ENCODE measurements at places on chromosomes 7 and 10.
A peak's percentile ranks its signal among the peaks of the same experiment; 100 is the strongest.

- no peak for DNase-seq
These were observed 275.6 kb upstream of the FOXK1 start for GRCh38 chr7:4406288-4407058.

DNA sequence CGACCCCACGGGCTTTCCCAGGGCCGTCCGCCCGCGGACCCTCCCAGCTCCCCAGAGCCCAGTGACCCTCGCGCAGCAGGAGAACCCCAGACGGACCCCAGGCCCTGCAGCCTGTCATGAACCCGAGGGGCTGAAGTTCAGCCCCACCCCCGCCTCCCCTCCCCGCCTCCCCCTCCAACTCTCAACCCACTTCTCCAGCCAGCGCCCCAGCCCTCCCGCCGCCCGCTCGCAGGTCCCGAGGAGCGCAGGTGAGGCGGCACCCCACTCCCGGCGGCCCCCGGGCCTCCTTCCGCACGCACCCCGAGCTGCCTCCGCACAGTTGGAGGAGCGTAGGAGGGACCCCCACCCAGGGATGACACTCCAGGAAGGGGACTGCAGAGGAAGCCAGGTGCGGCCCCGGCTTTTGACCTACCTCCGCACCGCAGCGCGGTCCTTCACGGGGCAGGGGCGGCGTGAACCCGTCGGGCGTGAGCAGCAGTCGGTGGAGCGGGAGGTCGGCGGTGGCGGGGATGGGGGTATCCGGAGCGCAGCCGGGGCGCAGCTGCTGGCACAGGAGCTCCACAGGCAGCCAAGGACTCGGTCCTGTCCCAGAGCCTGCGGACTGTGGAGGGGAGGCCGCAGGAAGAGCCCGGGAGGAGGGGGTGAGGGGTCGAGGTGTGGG is at the start of gene TMEM176A:
TMEM176A (plus strand) TSS at position 189 of the 661 bp plus-strand sequence. CDS start 782 bp downstream, outside the sequence.
- peak; percentile 38 for DNase-seq

DNA sequence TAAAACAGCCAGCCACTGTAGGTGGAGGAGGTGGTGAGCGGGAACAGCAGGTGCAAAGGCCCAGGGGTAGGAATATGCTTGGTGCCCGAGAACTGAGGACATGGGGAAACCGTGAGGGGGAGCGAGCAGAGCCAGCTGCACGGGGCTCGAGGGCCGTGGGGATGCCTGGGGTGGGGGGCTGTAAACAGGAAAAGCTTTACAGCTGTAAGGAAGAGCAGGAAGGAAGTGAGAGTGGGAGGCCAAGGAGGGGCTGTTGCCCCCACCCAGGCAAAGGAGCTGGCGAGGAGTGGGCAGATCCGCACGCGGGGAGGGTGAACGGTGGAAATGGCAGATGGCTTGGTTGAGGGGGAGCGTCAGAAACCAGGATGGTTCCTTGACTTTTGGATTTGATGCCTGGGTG is 34.4 kb downstream of the ZMIZ1 start:
- no peak for DNase-seq

DNA sequence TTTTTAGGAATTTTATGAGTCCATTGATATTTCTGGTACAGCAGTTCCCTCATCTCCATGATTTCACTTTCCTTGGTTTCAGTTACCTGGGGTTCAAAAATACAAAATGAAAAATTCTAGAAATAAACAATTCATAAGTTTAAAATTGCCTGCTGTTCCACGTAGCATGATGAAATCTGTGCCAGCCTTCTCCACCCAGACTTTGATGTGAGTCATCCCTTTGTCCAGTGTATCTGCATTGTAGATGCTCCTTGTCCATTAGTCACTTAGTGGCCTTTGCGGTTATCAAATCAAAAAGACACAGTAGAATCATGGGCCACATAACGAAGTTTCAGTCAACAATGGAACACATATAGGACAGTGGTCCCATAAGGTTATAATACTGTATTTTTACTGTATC is 286.9 kb downstream of the PTEN start:
- DNase-seq, result no peak

GRCh38 chr7:26441002-26441521 is 149.4 kb downstream of the SNX10 start:
- DNase-seq, result no peak
